ENCODE measurements at places on chromosomes 13 and 19.

DNA sequence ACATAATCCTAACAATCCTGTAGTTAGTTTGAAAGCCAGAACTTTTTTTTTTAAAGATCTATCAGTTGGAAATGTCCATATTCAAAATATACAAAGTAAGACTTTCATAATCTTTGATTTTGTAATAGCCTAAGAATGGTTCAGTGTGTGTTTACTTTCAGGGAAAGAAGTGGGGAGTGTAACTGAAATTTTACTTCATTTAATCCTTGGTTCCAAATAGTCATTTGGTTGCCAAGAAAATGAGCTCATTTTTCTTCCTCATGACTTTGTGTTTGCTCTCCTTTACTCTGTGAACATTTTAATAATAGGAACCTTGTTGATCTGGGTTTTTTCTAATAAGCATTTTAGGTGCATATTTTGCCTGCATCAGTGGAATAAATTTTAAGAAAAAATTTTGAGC, 278.8 kb downstream of the SLITRK6 start:
- no peak for DNase-seq

DNA sequence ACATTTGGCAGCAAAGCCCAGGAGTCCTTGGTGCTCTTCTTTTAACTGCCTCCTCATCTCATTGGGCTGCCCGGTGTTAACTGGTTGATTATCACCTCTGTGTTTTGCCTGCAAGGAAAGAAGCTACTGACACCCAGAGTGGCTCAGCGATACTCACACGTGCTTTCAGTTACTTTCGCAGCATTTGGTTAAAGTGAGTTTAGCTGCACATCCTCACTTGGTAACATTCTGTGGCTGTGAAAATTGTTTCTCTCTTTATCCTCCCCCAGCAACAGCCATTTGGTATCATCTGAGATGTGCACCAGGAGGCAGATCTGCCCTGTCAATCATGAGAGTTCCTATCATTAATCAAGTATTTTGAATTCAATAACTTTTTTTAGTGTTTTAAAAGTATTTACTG, 44.6 kb upstream of the GPR183 start:
- DNase-seq = no peak

- no peak for DNase-seq
These were observed 10.2 kb downstream of the SPRYD7 start for GRCh38 chr13:49925881-49926418.

DNA sequence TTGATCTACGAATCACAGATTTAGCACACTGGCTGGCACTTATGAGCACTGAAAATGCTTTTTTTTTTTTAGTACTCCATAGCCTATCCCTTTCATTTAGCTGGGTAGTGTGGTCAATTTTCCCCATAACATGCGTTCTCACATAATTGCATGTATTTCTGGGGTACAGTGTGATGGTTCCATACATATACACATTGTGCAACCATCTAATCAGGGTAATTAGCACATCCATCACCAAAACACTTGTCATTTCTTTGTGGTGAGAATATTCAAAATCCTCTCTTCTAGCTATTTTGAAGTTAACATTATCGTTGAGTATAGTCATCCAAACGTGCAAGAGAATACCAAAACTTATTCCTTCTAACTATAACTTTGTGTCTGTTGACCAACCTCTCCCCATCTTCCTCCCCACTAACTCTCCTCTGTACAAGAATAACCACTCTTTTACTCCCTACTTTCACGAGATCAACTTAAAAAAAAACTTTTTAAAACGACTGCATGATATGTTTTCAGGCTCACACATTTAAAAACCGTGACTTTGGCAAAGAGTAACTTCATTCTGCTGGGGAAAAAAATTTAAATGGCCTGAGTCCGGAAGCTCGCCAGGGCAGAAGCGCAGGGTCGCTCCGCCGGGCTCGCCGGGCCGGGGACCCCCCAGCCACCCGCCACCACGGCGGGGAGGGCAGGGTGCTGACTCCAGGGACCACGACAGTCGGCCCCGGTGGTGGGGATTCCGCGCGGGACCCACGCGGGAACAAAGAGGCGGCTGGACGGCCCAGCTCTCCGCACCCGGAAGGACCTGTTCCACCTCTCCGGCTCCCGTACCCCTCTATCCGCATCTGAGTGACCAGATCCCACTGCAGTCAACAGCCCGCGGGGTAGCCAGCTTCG, 868 bp upstream of the UBAC2 start:
- peak; percentile 37 for DNase-seq

DNA sequence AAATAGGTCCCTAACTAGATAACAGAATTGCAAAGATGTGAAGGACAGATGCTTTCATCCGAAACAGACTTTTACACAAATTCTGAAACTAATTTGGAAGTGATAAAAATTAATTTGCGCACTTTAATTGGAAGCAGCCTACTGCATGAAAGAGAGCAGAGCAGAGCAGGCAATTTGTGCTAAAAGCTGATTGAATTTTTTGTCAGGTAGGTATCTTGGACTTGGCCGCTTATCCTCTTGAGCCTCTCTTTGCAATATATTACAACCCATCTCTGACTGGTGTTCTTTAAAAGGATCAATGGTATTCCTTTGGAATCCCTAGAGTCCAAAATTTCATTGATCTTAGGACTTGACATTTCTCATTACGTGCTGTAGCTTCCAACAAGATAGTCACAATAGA, 183.3 kb upstream of the MAB21L1 start:
- no peak for DNase-seq

GRCh38 chr19:17346109-17346671, 8.8 kb downstream of the GTPBP3 start:
- DNase-seq = peak; percentile 57

GRCh38 chr13:110464556-110465333, 96.8 kb downstream of the RAB20 start:
- DNase-seq = no peak

- no peak for DNase-seq
These were observed 173.5 kb downstream of the DCT start for GRCh38 chr13:94305934-94306333.

GRCh38 chr13:38202740-38203139, 146.9 kb upstream of the UFM1 start:
- DNase-seq = peak; percentile 11

GRCh38 chr19:6062274-6062673, 48.0 kb downstream of the RFX2 start:
- peak; percentile 61 for DNase-seq

- DNase-seq = no peak
These were observed 558.2 kb downstream of the IRS2 start for GRCh38 chr13:109228211-109228610.

- DNase-seq = no peak
These were observed 2.4 kb upstream of the PTGER1 start for GRCh38 chr19:14477418-14478112.

- DNase-seq = no peak
These were observed 48.3 kb upstream of the USP29 start for GRCh38 chr19:57071444-57071843.

- DNase-seq = no peak
These were observed 135.9 kb downstream of the URI1 start for GRCh38 chr19:30077851-30078355.

Measured in fibroblast of villous mesenchyme (primary cell).